ENCODE measurements at places on chromosomes 4 and X.

DNA sequence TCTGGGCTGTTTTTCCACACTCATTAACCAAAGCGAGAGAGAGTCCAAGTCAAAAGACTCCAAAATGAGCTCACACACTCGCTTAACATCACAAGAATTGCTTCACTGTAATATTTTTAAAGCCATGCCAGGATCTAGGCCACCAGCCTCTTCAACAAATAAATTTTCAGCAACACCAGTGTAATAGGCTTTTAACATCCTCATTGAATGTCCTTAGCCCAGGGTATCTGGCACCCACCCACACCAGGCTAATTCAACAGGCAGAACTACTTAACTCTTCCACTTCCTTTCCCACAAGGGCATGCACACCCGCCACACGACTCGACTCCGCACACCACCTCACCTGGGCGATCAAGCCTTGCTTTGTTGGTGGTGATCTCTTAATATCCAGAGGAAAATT lies 34.2 kb downstream of the FAT1 start:
- no peak for DNase-seq

- DNase-seq, result no peak
Measured at GRCh38 chr4:129355516-129355915, 259.6 kb downstream of the C4orf33 start.

DNA sequence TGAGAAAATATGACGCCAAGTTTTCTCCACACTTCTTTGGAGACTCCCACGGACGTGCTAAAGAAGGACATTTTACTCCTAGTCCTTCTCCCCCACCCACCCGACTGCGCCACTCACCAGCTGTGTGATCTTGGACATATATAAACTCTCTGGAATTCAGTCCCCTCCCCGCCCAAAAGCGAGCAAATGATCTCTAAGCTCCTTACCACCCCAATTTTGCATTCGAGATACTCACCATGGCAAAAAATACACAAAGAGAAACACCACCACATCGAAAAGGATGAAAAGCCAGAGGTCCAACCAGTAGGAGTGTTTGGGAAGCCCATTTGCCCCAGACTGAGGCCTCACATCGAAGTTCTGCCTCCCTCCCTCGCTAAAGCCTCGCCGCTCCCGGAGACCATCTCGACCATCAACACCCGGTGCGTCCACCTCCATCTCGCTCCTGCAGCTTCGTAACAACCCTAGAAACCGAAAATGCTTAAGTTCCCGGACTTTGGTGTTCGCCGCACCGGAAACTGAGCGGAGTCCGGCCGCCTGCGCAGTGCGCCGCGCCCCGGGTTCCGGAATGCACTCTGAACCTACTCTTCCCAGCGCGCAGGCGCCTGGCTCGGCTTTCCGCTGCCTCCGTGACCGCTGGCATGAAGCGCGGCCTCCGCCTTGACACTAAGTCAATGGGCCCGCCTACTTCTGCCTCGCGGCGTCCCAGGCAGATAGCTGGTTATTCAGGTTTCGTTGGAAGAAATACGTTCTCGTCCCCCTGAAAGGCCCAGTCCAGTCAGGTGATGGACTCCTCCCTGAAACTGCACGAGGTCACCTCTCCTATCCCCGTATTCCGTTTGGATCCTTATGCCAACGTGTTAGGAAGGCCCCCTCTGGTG lies 21.6 kb downstream of the FABP2 start:
- DNase-seq, result peak; percentile 86

GRCh38 chr4:25500626-25501316 lies 123.7 kb downstream of the ANAPC4 start:
- no peak for DNase-seq

DNA sequence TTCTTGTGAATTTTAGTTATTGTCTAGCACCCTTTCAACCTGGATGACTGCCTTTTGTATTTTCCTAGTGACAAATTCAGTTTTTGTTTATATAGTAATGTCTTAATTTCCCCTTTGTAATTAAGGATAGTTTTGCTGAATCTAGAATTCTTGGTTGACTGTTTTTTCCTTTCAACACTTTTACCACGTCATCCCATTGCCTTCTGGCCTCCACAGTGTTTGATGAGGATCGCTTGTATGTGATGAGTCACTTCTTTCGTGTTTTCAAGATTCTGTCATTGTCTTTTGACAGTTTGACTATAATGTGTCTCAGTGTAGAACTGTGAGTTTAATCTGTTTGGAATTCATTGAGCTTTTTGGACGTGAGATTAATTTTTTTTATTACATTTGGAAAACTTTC lies 30.1 kb downstream of the KDM6A start:
- no peak for DNase-seq

- DNase-seq, result no peak
Measured at GRCh38 chrX:130216320-130216719, 44.6 kb downstream of the RAB33A start.

DNA sequence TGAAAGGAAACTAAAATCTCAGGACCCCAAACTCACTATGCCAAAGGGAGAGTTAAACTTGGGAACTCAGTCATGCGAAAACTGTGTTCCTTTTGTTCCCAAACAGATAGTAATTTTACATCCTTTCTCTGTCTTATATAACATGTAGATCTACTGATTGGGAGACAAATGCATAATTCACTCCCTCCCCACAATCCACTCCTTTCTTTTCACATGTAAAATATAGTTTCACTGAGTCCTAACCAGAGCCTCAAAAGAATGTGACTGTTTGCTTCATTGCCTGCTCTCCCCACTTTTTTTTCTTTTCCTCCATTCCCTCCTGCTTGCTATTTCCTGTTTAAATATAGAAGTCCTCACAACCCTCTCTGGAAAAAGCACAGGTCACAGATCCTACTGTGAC lies 699.3 kb upstream of the ADGRL3 start:
- no peak for DNase-seq

DNA sequence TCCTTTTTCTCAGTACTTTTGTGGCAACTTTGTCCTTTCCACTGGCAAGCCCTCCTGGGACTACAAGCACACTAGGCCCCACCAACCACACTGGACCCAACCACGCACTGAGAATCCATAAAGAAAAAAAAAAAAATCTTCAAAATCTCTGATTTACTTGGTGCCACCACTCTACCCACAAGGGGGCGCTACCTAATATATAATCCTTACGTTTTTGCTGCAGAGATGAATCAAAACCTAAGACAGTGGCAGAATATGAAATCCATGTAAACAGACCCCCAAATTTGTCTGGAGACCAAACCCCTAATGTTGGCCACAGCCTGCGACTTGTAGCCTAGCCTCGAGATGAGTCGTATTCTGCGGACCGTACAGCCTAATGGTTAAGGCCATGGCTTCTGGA lies 63.5 kb upstream of the ARHGAP36 start:
- peak; percentile 3 for DNase-seq

GRCh38 chrX:119479845-119480244 lies 11.6 kb downstream of the SLC25A5 start:
- no peak for DNase-seq

DNA sequence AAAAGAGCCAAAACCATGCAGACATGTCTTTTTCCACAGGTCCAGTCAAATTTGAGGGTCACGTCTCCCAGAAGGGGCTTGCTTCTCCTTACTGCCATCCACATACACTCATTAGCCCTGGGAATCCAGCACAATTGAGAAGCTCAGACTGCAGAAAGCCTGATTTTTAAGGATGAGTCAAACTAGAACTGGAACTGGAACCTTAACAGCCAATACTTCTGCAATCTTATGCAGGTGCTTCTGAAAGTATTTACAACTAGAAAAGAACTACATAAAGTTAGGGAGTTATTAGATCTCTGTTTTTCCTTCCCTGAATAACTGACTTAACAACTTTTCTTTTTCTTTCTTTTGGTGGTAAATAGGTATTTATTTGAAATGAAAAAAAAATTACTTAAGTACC lies 86.3 kb downstream of the CDS1 start:
- no peak for DNase-seq

- DNase-seq, result no peak
Measured at GRCh38 chr4:153645183-153645582, 38.9 kb upstream of the TLR2 start.

GRCh38 chr4:123415977-123416376 lies 19.4 kb downstream of the SPRY1 start:
- no peak for DNase-seq

- no peak for DNase-seq
Measured at GRCh38 chr4:567457-568350, 8.4 kb downstream of the TMEM271 start.

DNA sequence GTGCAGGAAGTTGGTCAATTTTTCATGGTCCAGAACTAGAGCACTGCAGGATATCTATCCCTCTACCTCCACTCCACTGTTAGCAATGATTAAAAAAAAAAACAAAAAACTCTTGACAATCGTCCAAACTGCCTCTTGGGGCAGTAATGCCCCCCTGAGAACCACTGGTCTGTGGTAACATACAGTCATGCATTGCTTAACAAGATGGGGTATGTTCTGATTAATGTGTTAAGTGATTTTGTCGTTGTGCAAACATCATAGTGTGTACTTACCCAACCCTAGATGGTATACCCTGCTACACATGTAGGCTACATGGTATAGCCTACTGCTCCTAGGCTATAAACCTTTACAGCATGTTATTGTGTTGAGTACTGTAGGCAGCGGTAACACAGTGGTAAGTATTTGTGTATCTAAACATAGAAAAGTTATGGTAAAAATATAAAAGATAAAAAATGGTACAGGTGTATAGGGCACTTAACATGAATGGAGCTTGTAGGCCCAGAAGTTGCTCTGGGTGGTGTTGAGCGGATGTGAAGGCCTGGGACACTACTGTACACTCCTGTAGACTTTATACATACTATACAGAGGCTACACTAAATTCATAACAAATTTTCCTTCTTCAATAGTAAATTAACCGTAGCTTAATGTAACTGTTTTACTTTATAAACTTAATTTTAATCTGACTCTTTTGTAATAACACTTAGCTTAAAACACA lies 34.1 kb downstream of the ART3 start:
- DNase-seq, result no peak

GRCh38 chr4:96228463-96228862 lies 388.6 kb downstream of the PDHA2 start:
- no peak for DNase-seq

- no peak for DNase-seq
Measured at GRCh38 chrX:40434947-40435346, 145.8 kb upstream of the ATP6AP2 start.

DNA sequence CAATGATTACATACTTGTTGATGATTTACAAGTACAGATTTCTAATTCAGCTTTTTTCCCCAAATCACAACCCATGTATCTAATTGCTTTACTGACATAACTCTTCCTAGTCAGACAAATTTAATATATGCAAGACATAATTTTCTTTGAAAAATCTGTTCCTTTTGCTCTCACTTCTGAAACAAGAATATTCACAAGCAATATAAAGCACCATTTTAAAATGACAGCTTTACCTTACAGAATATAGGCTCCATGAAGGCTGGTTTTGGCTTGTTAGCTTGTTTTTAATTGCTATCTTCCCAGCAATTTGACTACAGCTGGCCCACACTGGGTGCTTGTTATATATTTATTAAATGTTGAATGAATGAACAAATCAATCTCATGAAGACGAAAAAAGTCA lies 24.5 kb downstream of the GPM6A start:
- no peak for DNase-seq

DNA sequence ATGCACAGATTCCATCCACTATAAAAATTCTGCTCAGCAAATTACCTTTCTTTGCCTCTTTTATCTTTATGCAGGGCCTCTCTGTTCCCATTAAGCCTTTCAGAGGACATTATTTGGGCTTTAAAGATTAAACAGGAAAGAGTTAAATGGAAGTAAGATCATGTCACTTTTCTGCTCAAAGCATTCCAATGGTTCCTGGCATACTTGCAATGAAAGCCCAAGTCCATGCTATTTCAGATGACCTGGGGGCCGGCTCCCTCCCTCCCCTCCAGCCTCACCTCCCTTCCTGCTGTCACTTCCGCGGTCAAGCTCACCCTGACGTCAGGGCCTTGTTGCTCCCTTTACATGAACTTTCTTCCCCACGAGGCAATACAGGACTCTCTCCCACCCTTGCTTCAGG lies 125.5 kb downstream of the C4orf51 start:
- no peak for DNase-seq

DNA sequence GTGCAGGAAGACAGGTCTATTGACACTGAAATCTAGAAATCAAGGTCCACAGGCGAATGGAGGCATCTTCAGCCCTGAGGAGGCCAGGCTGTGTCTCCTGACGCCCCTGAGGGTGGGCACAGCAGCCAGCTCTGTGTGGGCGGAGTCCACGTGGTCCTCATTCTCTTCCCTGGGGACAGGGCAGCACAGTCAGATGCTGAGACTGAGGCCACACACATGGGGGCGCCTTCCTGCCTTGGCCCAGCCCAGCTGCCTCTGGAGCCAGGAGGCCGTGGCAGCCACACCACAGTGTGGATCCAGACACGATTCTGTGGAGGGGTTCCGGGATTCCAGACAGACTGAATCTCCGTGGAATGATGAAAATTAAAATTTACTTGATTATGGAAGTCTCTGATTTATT lies 20.8 kb downstream of the FGFR3 start:
- DNase-seq, result no peak

DNA sequence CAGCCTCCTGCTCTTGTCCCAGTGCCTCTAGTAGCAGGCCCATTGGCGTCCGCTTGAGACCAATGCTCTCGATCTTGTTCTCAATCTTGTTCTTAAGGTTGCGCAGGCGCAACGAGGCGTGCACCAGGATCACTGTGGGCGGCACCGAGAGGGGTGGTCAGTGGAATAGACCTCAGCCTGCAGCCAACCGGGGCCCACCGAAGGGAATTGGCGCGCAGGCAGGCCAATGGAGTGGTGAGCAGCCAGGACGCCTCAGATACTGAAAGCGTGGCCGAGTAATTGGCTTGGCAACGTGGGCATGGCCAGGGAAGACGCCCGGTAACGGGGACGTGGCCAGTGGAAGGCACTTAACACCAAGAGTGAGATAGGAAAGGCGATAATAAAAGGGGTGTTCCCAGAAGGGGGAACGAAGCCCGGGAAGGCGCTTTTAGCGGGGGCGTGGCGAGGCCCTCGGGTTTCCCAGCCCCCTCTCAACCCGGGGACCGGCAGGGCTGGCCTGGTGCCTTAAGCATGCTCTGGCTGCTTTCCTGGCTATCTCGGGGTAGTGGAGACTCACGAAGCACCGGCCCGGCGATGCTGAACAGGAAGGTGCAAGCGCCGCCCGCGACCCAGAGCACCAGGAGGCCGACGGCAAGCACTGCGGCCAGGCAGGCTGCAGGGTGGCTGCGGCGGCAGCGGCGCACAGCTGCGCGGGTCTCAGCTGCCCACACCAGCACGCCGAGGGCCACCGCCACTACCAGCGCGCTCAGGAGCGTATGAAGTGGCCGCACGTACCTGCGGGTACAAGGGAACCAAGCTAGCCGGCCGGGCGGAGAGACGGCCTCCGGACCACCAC lies 1.7 kb downstream of the PRAF2 start:
- no peak for DNase-seq

- no peak for DNase-seq
Measured at GRCh38 chrX:100376576-100376975, 33.5 kb downstream of the PCDH19 start.

All from naive thymus-derived CD4-positive, alpha-beta T cell (primary cell).